ENCODE measurements at places on chromosomes 16 and 17.

DNA sequence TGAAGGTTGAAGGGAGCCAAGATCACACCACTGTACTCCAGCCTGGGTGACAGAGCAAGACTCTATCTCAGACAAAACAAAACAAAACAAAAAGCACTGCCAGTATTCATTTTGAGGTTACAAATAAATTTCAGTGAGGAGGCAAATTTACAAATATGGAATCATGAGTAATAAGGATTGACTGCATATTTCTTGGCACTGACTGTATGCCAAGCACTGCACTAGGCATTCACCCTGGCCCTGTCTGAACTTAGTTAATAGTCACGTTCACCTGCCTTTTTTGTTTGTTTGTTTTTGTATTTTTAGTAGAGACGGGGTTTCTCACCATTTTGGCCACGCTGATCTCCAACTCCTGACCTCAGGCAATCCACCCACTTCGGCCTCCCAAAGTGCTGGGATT is 5.1 kb downstream of the LDAF1 start:
- no peak for DNase-seq

GRCh38 chr17:29010586-29010985 is 4.8 kb upstream of the SEZ6 start:
- DNase-seq = no peak

DNA sequence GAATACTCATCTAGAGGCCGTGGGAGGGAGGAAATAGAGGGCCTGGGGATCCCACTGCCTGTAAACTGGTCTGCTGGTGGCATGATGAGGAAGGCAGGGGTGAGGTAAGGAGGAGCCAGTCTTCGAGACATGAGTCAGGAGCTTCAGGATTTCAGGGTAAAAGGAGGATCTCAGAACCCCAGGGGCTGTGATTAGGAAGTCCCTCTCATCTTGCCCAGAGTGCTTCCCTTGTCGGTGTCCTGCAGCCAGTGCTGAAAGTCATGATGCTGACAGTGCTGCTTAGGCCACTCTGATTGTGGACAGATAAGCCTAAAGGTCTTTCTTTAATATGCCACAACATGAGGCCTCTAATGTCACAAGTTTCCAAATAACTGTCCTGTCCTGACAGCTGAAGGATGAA is 29.6 kb downstream of the COG4 start:
- DNase-seq = no peak

GRCh38 chr16:81599034-81599744 is 154.6 kb downstream of the CMIP start:
- no peak for DNase-seq

- no peak for DNase-seq
Measured at GRCh38 chr16:90000733-90001427, 18.4 kb downstream of the DBNDD1 start.

DNA sequence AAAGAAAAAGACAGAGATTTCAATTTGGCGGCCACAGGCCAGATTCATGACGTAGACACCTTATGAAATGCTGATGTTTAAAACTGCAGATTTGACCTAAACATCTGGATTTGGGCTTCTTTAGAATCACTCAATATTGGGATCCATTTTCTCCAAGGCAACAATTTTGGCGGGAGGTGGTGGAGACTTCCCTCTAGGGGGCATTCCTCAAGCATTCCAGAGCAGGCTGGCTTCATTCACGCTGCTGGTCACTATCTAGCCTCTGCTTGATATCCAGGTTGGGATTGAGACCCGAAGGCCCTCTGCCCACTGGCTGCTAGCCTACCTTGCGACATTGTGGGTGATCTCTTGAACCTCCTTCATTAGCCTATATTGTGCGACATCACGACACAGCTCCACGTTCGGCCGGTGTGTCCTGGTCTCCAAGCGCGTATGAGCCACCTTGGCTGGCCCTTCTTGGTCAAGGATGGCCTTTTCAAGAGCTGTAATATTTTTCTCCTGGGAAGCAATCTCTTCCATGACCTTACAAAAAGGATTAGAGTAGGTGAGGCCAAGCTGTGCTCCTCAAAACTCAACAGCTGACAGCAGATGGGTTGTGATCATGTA is 24.5 kb downstream of the FBXO39 start:
- DNase-seq = no peak

DNA sequence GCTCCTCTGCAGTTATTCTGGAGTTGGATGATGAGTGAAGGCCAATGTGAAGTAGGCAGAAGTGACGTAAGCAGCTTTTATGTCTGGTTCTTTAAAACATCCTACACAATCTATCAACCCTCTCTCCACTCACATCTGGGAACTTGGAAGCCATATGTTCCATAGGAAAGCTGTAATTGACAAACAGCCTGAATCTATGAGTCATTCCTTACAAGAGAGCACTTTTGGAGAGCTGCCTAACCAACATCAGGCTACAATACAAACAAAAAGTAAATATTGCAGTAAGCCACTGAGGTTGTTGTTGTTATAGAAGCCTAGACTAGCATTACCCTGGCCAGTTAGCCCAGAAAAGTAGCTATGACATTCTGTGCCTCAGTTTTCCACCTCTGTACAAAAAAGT is 5.9 kb downstream of the CCL7 start:
- DNase-seq = no peak

DNA sequence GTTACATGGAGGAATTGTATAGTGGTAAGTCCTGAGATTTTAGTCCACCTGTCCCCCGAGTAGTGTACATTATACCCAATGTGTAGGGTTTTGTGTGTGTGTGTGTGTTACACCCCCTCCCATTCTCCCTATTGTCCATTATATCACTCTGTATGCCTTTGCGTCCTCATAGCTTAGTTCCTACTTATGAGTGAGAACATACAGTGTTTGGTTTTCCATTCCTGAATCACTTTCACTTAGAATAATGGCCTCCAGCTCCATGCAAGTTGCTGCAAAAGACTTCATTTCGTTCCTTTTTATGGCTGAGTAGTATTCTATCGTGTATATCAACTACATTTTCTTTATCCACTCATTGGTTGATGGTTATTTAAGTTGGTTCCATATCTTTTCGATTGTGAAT is 635 bp upstream of the FA2H start:
- DNase-seq = no peak

Data from tibial artery (tissue), 4 donors.